Renal pelvis (tissue), 12 donors: ENCODE measurements at places on chromosomes 2 and 18.

GRCh38 chr18:25496544-25496943, 144.6 kb upstream of the ZNF521 start:
- DNase-seq = no peak

- DNase-seq = no peak
These were observed 177.1 kb downstream of the PTGR3 start for GRCh38 chr18:75031717-75032317.

GRCh38 chr2:224407241-224407701, 5.4 kb upstream of the FAM124B start:
- no peak for DNase-seq

DNA sequence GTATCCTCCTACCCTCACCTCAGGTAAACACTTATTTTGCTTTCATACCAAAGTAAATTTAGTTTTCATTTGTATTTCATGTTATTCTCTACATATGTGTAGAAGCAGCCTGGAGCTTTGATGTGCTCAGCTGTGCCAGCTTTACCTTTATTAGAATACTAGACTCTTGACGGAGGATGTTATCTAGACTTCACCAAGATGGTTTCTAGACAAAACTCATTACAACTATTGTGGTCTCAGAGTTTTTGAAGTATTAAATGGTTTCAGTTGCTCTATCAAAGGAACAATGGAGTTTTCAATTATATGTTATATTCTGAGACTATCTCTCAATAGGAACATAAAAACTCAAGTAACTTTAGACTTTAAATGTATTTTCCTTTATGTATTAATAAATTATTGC, 5.0 kb upstream of the IL18RAP start:
- DNase-seq = no peak

DNA sequence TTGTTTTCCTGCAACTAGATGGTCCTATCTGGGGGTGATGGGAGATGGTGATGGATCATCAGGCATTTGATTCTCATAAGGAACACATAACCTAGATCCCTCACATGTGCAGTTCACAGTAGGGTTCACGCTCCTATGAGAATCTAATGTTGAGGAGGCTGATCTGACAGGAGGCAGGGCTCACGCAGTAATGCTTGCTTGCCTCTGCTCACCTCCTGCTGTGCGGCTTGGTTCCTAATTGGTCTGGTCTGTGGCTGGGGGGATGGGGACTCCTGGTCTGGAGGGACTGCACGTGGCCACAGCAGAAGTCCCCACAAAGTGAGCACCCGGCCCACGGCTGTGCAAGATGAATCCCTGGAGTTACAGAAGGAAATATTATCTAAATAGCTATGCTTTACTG, 11.3 kb downstream of the MC5R start:
- DNase-seq = no peak

- no peak for DNase-seq
These were observed 61.9 kb downstream of the RDH14 start for GRCh38 chr2:18498531-18498930.

GRCh38 chr2:95574506-95574905, 17.3 kb upstream of the TRIM43 start:
- no peak for DNase-seq

GRCh38 chr2:6068429-6068828, 376.2 kb downstream of the SOX11 start:
- DNase-seq = no peak

DNA sequence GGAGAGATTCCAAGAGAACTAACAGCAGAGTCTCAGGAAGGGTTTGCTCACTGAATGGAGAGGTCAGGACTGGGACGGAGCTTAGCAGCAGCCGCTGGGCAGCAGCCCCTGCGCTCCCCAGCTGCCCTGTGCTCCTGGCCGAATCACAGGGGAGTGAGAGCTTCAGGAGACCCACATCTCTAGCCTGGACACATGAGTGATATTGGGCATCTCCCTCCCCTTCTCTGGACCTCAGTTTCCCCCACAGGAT, 511 bp downstream of the MATN3 start:
- no peak for DNase-seq

DNA sequence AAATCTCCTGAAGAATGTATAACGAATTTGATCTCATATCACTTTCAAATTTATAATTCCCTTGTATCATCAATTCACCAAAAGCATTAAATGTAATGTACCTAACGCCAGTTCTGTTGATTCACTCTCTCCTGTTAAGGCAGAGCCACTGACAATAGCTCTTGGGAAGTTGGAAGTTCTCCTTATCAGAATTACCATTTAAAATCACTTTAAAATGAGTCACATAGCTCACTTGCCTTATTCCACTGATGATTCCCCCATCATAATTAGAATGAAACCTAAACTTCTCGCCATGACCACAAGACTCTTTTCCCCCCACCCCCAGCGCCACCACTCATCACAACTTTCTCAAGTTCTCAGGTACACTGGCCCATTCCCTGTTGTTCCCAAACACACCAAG, 117.1 kb downstream of the PID1 start:
- DNase-seq = no peak

DNA sequence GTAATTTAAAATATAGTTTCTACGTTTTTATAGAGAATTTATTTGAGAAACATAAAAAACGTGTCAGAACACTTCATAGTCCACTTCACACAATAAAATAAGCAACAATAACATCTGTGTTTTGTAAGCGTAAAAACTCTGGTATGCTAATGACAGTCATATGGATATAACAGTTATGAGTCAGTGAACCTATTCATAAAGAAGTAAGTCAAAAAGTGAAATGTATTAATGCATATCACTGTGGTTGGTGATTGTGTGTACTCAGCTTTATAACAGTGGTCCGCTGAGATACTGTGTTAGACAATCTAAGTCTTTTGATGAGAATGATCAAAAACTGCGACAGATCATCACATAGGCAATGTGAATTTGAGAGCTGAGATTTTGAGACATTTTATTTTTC, 153.2 kb downstream of the WDR7 start:
- no peak for DNase-seq

- no peak for DNase-seq
These were observed 21.8 kb downstream of the SP140L start for GRCh38 chr2:230348787-230349186.

DNA sequence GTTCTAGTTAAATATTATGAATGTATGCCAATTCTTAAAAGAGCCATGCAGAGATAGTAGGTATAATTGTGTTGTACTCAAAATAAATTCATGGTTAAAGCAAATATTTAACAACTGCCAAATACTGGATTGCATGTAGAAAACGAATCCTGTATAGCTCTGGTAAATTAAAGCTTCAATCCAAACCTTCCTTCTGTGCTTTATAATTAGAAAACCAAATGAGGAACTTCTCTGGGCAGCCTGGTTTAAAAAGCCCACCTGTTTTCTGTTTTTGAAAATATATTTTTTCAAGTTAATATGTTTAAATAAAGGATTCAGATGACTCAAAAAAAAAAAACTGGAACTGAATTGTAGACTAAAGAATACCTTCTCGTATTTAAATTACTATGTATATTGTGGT, 48.3 kb upstream of the ITGA4 start:
- no peak for DNase-seq

- peak; percentile 36 for DNase-seq
These were observed 5.1 kb upstream of the STEAP3 start for GRCh38 chr2:119218478-119219064.

GRCh38 chr2:240304746-240305161, 130.7 kb upstream of the GPC1 start:
- DNase-seq = no peak

DNA sequence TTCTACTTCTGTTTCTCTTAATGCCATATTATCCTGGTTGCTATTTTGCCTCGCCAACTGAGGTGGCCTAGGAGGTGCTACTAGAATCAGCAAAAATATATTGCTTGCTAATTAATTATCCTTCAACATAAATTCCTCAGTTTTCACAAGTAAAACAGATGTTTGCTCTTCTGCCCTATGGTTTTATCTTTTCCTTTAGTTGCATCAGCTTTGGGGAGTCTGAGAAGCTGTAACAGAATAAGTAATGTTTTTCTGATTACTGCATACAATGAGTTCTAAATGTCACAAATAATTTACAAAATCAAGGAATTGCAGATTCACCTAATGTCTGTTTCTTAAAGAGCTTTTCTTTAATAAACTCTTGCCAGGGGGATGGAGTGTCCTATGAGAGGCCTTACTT, 36.7 kb downstream of the GULP1 start:
- DNase-seq = no peak

DNA sequence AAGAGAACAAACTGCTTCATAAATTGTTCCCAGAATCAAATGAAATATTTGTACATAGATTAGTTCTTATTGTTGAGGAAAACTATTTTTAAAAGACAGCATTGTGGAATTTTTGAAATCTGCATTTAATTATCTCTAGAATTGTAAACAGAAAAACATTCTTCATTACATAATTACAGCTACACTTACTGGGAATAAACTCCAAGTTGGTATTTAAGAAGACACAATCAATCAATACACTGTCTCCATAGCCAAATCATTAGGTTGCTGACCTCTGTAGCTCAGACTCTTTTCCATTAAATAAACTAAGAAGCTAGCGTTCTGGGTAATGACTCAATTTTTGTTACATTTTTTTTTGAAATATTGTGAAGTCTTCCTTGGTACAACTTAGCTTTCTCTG, 70.2 kb upstream of the PIEZO2 start:
- no peak for DNase-seq

DNA sequence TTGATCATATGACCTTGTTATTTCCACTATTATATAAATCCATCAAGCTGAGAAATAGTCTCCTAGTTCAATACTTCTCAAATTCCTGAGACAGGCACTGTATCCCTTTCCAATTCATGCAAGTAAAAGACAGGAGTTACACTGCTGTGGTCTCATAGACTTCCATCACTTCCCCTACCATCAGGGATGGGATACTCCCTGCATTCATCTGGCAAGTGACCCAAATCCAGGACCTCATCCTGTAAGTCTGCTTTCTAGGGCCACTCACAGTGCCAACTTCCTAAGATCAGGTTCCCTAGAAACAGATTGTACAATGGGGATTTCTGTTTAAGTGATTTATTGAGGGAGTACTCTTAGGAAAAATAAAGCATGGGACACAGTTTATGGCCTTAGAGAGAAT, 424.0 kb upstream of the CDH7 start:
- peak; percentile 86 for DNase-seq

- no peak for DNase-seq
These were observed 235.6 kb downstream of the BCL11A start for GRCh38 chr2:60317844-60318243.

GRCh38 chr2:55490554-55490953, 29.0 kb upstream of the CFAP36 start:
- DNase-seq = no peak

DNA sequence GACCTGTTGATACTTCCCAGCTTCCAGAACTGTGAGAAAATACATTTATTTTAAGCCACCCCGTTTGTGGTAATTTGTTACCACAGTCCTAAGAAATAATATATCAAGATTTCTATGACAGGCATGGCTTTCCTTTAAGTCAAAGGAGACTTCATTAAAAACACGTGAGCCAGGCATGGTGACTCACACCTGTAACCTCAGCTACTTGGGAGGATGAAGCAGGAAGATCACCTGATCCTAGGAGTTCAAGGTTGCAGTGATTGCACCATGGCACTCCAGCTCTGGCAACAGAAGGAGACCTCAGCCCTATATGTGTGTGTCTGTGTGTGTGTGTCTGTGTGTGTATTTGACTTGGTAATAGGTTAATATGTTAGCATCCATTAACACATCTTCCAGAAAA, 69.8 kb upstream of the SCN7A start:
- DNase-seq = no peak

- no peak for DNase-seq
These were observed 442.6 kb upstream of the LRATD1 start for GRCh38 chr2:14189929-14190328.

DNA sequence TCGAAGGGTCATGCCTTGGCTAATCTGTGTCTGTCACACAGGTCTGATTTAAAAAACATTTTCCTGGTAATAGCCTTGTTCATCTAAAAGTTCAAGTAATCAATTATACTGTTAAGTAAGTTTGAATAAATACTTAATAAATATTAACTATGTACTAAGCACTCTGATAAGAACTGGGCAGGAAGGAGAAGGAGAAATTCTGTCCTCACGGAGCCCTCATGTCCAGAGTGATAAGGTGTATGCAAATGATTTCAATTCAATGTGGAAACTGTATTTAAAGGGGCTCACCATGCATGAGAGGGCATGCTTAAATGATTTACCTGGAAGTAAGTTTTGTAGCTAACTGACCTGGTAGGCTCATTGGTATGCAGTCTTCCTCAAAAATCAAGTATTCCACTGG, 94.0 kb upstream of the LYPD6 start:
- DNase-seq = no peak

DNA sequence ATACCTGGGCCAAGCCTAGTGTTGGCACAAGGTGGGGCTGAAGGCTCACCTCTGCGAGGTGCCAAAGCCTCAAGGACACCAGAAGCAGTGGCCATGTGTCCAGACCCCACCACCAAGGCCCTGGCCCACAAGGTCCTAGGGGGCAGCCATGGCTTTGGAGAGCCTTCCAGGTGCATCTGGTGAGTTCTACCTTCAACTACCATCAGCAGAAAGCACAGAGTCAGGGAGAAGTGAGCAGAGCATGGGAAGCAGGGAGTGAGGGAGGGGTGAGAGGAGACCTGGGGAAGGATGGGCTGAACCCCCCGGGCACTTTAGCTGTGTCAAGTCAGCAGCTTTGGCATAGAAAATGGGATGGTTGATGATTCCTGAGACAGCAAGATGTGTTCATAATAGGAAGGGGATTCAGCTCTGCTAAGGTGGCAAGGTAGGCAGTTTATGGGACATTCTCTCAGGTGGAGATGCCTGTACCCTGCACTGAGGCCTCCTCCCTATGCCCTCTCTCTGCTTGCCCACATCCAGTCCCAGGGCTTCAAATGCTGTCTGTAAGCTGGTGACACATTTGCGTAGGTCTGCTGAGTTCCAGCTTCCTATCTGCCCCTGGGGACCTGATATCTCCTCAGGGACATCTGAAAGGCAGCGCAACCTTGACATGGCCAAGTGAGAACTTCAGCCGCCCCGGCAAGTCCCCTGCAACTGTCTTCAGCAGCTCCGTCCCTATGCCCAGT, 83.4 kb upstream of the RGPD5 start:
- DNase-seq = no peak

DNA sequence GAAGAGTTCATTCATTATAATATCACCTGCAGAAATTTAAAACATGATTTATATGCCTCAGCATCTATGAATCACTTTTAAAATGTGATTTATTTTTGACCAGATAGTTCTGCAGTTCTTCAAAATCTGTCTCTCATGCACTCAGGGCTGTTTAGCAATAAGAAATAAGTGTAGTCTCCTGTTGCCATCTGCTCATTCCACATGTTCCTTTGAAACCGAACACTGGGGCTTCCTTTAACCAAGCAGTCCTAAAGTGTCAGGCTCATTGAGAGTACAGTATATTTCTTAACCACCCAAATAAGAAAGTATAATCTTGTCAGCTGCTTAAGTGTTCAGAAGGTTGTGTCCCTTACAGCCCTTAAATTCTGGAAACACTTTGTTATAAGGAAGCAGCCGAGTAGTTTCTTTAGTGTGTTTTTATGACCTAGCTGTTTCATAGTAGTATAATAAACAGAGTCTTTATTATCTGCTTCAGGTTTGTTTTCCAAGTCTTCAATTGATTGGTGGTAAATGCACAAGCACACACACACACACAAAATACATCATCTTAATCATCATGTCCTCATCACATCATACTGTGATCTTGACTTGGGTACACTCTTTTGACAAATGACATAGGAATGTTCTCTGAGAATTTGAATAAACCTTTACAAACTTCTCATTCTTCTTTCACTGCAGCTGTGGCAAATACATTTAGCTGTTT, 10.4 kb downstream of the WDR7 start:
- DNase-seq = no peak
